ENCODE measurements at places on chromosomes 13 and 19.

DNA sequence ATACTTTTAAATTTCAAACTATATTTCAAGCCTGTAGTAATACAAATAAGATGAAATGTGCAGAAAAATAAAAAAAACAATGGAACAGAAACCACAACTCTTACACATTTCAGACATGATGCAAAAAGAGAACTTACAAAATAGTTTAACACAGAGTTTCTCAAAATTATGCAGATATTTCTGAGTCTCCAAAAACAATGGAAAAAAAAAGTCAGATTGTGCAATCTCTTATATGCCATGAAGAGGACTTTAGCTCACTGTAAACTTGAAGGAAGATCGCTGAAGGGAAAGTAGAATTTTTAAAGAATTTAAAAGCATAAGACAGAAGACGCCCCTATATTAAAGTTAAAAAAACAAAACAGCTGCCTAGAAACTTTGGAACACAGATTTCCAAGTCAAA is 20.4 kb downstream of the ZNF708 start:
- peak; percentile 75 for DNase-seq

GRCh38 chr19:19873381-19873780 is 7.7 kb downstream of the ZNF253 start:
- DNase-seq = peak; percentile 50

GRCh38 chr13:52812941-52813340 is 35.5 kb downstream of the PCDH8 start:
- DNase-seq = no peak

DNA sequence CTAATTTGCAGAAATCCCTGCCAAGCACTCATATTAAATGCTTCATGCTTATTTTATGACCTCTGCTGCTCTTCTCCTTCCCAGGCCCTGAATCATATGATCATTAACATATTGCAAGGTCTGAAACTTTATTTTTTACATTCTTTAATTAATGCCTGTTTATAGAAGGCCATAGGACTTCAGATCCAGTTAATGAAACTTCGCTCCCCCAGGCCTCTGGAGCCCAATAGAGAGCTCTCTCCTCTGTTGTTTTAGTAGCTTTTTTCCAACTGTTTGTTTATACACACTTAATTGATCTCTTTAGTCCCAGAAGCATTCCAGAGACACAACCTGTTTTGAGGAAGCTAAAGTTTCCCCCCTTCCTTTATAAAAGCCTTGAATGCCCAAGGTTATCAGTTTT is 68.3 kb downstream of the DACH1 start:
- no peak for DNase-seq

DNA sequence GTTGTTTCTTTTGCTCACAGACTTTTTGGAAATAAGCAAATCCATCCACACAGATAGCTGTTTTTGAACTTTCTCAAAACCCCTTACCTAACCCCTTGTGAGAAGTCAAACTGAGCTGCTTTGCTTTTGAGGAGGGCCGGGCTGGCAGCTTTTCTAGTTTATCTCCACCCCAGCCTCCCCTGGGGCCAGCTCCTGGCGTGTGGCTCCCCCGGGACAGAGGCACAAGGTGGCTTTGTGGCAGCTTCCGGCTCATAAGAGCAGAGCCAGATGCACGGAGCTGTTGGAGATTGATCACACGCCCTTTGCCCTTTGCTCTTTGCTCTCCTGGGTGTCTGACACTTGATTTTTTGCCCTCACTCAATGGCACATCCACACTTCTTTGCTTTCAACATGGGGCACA is 24.9 kb upstream of the RNF113B start:
- no peak for DNase-seq

GRCh38 chr19:41897181-41897580 is 14.2 kb downstream of the ARHGEF1 start:
- no peak for DNase-seq

- DNase-seq = peak; percentile 19
Observed at GRCh38 chr13:44396701-44397580, 23.3 kb downstream of the SERP2 start.

DNA sequence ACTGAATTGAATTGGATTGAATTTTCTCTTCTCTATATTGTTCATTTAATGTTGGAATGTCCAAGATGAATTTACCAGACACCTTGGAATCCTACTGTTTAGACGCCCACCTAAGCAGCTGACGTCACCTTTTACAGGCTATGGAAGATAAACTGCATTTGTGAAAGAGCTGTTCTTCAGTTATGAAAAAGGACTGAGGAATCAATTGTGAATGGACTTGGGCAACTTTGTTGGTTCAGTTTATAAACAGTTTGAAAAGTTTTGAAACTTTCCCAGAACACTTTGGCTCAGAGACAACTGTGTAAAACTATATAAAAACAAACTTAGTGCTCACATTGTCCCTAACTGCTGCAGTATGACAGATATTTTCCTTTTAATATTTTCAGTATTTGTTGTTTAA is 590.8 kb upstream of the SPRY2 start:
- no peak for DNase-seq

DNA sequence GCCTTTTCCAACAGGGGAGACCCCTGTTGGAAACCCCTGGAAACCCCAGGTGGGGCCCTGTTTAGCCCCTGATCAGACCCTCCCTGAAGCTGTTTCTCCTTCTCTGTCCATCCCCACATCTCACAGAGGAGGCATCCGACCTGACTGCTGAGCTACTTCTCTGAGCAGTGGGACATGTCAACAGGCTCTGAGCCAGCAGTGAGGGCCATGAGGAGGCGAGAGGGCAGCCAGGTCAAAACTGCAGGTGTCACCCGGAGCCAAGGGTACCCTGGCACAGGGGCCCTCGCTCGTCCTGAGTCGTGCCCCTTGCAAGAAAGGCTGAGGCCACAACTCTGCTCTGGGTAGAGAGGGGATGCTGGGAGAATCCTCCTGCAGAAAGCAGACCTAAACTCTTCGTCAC is 13.6 kb downstream of the PEPD start:
- DNase-seq = no peak

GRCh38 chr19:11505504-11506100 is at the start of gene ZNF653:
Gene ZNF653, minus strand, starts transcription at chr19:11505839. Its CDS starts 53 bp downstream, at chr19:11505786.
- DNase-seq = peak; percentile 96

- DNase-seq = no peak
Observed at GRCh38 chr19:55581145-55581822, 636 bp upstream of the ZNF579 start.

DNA sequence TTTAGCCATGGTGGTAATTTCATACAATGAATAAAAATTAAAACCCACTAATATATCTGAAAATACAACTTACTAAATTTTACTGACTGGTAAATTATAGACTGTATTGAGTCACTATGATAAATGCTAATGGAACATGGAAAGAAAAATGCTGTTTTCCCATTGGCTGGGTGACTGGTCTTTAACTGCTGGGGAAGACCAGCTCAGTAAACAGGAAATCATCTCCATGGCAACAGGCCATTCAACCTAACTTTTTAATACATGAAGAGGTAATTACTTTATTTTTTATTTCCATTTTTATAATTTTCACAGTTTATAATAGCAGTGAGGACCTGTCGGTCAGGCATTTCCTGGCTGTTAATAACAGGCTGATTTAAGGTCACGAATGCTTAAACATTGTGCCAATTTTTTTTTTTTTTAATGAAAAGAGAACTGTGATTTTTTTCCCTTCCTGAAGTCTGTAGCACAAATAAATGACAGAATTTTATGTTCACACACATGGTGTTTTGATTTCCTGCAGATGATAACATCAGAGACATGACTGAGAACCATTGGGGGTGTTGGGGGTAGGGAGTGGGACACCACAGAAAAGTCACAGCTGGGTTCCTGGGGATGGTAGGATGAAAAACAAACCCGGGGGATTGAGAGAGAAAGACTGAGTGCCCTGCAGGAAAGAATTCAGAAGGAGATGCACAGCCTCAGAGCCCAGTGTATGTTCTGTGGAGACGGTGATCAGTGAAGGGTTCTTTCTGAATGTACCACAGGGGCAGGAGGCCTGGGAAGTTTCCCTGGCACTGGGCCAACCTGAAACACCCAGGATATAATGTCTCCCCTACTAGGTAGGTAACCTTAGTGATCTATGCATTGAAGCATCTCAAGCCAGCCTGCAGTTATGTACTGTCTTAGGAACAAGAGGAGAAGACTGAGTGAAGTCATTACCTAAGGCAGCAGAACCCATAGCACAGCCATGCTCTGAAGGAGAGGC is 297.1 kb downstream of the COG6 start:
- DNase-seq = no peak

GRCh38 chr19:7063339-7063738 is 4.9 kb upstream of the MBD3L3 start:
- DNase-seq = no peak

DNA sequence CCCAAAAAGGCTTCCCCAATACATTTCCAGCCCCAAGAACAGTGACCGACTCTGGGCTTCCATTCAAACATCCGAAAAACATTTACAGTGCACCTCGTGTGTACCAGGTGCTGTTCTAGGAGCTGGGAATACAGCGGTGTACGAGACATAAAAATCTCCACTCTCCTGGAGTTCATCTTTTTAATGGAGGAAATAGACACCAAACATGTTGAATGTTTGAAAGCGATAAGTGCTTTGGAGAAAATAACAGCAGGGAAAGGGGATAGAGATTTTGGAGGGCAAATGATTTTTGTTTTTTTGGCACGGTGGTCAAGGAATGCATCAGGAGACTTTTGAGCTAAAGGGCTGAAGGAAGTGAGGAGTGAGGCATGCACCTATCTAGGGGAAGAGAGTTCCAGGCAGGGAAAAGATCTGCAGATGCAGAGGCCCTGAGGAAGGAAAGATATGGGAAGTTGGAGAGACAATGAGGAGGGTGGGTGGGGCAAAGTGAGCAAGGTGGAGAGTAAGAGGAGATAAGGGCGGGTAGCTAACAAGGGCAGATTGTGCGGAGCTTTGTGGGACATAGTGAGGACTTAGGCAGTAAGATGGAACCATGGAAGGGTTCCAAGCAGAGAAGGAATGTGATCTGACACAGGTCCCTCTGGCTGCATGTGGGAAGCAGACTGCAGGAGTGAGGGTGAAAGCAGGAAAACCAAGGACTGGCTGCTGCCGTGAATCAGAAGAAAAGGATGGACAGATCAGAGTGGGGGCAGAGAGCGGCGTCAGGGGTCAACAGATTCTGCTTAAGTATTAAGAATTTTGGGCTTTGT is 703 bp upstream of the FBL start:
- DNase-seq = no peak

GRCh38 chr19:4980067-4980466 is 11.2 kb downstream of the KDM4B start:
- peak; percentile 77 for DNase-seq

- DNase-seq = peak; percentile 93
Observed at GRCh38 chr13:78160793-78161192, 242.2 kb upstream of the EDNRB start.

- DNase-seq = no peak
Observed at GRCh38 chr13:38340624-38341023, 9.0 kb upstream of the UFM1 start.

GRCh38 chr19:5882421-5882968 is 12.2 kb upstream of the FUT5 start:
- DNase-seq = no peak

DNA sequence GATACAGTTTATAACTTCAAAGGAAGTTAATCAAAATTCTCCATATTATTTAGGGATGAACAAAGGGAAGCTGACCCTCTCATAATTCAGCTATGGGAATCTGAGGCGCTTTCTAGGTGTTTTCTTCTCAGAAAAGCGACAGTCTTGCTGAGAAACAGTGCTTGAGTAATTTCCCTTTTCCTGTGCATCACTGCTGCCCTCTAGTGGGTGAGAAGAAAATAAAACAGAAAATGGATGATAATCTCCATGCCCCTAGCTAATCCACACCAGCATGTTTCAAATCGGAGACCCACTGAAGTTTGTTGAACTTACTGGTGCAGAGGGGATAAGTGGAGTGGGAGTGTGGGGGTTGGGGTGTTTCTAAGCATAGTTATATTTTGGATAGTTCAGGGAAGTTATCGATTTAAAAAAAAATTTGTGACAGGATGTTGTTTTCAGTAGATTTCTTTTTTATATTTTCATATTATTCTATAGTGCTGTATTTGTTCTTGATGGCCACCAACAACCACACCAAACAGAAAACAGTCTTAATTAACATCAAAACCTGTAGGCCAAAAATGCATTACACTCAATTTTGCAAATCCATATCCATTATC is 21.4 kb downstream of the LCP1 start:
- DNase-seq = peak; percentile 75

- DNase-seq = no peak
Observed at GRCh38 chr19:58573658-58574164, 576 bp upstream of the MZF1 start.

- DNase-seq = no peak
Observed at GRCh38 chr19:21848706-21849105, 12.7 kb upstream of the ZNF43 start.

- DNase-seq = no peak
Observed at GRCh38 chr19:17757125-17757524, 5.8 kb downstream of the FCHO1 start.

GRCh38 chr13:38685974-38686576 is 802 bp upstream of the FREM2 start:
- DNase-seq = no peak

- no peak for DNase-seq
Observed at GRCh38 chr13:77480066-77480465, 55.4 kb upstream of the SCEL start.

GRCh38 chr13:65990684-65991083 is 1239.5 kb downstream of the PCDH9 start:
- no peak for DNase-seq

GRCh38 chr13:33480561-33480960 is 195.0 kb upstream of the STARD13 start:
- no peak for DNase-seq

DNA sequence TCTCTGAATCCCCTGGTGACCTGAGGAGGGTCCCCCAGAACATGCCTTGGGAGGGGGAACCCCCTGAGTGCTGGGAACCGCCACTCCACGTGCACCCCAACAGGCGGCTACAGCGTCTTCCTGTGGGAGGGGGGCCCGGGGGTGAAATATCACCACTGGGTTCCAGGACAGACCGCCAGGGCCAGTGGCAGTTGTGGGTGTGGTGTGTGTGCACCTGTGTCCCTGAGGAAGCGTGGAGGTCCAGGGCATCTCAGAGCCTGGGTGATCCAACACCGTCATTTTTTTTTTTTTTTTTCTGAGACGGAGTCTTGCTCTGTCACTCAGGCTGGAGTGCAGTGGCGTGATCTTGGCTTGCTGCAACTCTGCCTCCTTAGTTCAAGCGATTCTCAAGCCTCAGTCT is 4.2 kb downstream of the ADGRE5 start:
- DNase-seq = no peak

DNA sequence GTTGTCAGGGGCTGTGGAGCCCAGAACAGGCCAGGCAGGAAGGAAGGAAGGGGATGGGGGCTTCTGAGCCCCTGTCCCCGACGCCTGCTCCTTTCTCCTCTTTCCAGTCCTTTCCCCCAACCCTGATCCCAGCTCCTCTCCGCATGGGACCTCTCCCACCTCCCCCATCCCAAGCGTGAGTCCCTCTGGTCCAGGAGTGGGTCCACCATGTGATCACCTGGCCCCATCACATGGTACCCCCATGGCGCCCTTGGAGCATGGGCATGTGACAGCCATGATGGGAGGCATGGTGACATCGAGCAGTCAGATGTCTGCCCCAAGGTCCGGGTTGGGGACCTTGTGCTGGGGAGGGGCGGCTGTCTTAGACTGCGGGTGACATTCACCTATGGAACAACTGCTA is 9.2 kb downstream of the RYR1 start:
- DNase-seq = no peak
